ENCODE measurements at places on chromosomes 1 and 21.

DNA sequence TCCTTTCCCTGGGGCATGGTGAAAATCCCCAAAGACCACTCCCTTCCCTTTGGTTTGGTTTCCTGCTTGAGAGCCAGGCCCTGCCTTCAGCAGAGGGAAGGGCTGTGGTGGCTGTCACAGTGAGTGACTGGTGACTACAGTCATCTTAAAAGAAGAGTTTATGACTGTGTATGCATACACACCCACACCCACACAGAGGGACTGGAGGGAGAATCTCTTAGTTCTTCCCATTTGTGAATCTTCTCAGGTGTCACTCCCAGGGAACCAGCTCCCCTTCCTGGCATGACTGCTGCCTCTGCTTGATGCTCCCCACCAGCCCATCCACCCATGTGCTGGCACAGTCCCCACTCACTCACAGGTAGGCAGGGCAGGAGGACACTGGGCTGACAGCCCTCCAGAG lies 3.9 kb upstream of the KCNA2 start:
- no peak for DNase-seq

DNA sequence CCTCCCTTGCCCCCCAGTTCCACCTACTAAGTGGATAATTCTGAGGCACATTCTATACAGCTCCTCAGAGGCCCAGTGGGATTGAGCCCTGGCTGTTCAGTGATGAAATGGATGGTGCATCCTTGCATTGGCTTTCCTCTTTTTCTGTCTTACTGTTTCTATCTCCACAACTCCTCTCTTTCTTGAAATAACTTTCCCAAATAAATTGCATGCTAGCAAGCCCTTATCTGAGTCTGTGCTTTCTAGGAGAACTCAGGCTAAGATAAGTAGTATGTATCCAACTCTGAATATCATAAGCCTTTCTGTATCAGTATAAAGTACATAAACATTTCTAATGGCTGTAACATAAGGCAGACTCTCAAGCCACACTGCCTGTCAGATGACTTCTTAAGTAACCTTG lies 603.8 kb upstream of the USP24 start:
- no peak for DNase-seq

- DNase-seq = no peak
Measured at GRCh38 chr1:191876631-191877030, 281.6 kb upstream of the RGS18 start.

DNA sequence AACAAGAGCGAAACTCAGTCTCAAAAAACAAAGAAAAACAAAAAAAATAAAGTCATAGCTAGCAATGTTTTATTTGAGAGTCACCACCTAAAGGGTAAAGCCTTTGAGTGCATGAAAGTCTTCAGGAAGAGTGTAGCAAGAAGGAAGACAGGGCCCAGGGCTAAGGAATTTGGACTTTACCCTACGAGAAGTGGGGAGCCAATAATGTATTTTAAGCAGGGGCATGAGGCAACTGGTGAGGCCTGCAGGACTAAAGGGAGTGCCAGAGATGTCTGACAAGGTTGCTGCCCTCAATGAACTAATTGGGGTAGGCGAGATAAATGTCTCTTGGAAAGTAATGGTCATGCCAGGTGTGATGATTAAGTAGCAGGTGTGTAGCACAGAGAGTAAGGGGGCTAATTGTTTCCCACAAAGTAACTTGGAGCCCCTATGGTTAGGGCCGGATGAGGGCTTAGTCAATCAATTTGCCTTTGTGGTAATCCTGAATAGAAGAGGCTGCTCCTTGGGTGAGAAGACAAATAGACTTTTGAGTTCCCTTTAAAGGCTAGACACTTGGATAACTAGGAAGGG lies 31.6 kb upstream of the CACNA1E start:
- DNase-seq = no peak

DNA sequence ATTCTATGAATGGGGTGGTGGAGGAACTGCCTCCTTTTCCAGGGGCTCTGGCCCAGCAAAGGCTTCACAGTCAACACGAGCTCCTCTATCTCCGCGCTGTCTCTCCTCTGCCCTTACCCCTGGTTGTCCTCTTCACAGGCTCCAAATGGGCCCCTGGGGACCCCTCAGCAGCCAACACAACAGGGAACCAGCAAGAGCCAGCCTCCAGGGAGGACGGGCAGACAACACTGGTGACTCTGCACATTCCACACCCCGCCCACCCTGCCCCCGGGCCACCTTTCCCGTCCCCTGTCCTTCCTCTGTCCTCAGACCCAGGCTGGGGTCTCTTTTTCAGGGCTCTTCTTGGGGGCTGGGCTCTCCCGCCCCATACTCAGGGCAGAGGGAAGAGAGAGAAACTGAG lies 17.5 kb upstream of the ETV3 start:
- peak; percentile 57 for DNase-seq

DNA sequence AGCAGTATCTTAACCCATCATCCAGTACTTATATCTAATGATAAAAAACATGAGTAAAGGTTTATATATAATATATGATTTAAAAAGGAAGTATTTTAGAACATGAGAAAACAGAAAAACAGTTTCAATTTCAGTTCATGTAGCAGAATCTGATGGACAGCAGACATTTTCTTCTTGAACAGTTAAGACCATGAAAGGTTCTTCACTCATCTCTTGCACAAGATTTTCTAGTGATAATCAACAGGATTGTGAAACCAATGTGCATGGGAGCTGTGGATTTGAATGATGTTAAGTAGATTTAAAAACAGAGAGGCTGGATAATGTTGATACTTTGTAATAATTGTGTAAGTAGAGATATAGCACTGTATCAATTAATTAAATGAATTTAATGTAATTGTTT lies 1297.6 kb downstream of the BRINP3 start:
- DNase-seq = no peak

DNA sequence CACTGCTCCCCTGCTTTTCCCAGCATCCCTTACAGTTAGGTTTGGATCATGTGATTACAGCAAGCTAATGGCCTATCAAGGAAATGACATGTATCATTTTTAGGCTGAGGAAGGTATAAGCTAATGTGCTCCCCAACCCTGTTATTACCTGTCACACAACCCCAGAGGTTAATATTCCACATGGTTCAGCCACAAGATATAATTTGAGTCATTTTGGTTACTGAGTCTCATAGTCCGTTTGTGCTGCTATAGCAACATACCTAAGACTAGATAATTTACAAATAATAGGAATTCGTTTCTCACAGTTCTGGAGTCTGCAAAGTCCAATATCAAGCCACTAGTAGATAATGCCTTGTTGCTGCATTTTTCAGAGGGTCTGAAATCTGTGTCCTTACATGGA lies 29.1 kb upstream of the SLC16A1 start:
- no peak for DNase-seq

DNA sequence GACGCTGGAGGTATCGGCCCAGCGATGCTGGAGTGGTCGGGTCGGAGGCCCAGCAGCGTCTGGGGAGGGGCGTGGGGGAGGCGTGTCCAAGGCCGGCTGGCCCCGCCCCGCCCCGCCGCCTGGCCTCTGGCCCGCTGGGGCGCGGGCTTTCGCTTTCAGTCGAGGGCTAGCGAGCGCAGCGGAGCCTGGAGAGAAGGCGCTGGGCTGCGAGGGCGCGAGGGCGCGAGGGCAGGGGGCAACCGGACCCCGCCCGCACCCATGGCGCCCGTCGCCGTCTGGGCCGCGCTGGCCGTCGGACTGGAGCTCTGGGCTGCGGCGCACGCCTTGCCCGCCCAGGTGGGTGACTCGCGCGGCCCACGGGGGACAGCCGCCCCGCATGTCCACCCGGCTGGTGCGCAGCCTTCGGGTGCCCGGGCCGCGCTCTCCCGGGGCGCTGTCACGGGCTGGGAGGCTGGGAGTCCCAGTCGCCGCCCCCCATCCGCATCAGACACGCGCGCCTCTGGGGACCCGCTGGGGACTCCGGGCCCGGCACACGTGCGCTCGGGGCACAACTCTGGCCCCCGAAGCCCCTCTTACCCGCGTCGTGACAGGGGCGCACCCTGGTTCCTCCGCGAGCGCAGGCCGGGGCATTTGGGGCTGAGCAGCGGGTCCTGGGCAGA lies at the start of gene TNFRSF1B:
TSS of gene TNFRSF1B (plus strand) at position 158 of the 659 bp plus-strand sequence. CDS start at position 259, 101 bp downstream.
- peak; percentile 52 for DNase-seq

DNA sequence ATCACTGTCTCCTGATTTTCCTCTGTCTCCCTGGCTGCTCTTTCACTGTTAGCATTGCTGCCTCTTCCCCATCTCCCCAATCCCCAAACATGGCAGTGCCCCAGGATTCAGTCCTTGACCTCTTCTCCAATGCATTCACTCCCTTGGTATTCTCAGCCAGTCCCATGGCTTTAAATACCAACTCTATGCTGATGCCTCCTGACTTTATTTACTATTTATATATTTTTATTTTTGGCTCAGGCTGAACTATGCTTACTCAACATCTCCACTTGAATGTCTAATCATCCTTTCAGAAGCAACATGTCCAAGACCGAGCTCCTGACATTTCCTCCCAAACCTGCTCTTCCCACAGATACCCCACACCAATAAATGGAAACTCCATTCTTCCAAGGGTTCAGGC lies 26.3 kb downstream of the NMNAT2 start:
- DNase-seq = no peak

- DNase-seq = no peak
Measured at GRCh38 chr1:172431721-172432192, 11.3 kb downstream of the C1orf105 start.

- no peak for DNase-seq
Measured at GRCh38 chr1:28675924-28676257, 7.3 kb downstream of the GMEB1 start.

DNA sequence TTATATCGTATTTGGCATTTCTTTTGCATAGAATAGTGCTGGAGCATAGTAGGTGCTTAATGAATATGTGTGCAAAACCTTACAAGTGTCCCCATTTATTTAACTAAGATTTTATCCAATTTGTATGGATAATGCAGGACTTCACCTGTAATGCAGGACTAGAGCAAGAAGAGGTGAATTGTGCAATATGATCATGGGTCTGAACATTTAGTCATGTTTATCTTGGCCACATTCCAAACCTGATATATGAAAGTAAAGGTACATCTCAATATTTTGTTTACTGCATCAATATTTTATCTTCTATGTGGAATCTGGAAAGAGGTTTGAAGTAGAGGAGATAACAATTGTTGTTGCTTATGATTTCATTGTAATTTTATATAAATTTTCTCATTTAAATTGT lies 1626.7 kb upstream of the B3GALT2 start:
- no peak for DNase-seq

GRCh38 chr1:87501738-87502137 lies 173.1 kb downstream of the LMO4 start:
- DNase-seq = no peak

DNA sequence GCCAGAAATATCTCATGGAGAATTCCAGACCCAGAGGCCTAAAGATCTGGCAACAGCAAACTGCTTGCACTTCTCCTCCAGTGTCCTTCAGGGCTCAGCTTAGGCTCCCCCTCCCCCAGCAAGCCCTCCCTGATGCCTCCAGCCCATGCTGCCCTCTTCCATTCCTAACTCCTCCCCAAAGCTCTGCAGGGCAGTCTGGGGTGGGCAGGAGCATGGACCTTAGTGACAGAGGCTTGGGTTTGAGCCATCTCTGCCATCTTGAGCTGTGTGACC lies 436.8 kb downstream of the PTPRU start:
- no peak for DNase-seq

DNA sequence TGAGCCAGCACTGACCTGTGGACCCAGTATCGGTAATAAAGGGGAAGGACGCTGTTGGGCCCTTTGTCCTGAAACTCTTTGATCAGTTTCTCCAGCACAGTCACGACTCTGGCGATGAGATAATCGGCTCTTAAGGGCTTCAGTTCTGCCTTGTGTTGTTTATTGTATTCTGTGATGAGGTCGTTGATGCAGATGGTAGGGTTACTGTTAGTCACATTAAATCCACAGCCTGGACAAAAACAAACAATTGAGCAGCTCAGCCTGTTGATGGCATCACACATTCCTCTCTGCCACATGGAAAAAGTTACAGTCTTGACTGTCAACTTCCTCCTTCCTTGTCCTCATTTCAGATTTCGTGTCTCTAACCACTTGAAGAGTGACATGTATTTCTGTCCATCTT lies 57.6 kb downstream of the SIM2 start:
- peak; percentile 70 for DNase-seq

DNA sequence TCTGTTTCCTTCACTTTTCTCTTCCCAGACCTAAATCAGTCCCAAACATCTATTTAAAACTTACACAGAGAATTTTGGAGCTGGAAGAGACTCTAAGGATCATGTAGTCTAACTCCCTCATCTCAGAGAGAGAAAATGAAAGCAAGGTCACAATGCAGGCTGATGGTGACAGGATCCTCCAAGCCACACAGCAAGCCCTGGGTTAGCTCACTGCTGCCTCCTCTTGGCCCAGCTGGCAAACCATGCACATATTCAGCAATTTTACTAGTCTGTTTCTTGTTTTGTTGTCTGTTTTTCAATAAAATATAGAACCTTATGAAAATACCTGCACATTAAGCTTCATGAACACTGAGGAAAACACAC lies 27.7 kb upstream of the LY9 start:
- peak; percentile 57 for DNase-seq

- DNase-seq = no peak
Measured at GRCh38 chr1:197976368-197976767, 59.2 kb downstream of the LHX9 start.

- DNase-seq = no peak
Measured at GRCh38 chr1:228071839-228072657, 10.5 kb upstream of the ARF1 start.

DNA sequence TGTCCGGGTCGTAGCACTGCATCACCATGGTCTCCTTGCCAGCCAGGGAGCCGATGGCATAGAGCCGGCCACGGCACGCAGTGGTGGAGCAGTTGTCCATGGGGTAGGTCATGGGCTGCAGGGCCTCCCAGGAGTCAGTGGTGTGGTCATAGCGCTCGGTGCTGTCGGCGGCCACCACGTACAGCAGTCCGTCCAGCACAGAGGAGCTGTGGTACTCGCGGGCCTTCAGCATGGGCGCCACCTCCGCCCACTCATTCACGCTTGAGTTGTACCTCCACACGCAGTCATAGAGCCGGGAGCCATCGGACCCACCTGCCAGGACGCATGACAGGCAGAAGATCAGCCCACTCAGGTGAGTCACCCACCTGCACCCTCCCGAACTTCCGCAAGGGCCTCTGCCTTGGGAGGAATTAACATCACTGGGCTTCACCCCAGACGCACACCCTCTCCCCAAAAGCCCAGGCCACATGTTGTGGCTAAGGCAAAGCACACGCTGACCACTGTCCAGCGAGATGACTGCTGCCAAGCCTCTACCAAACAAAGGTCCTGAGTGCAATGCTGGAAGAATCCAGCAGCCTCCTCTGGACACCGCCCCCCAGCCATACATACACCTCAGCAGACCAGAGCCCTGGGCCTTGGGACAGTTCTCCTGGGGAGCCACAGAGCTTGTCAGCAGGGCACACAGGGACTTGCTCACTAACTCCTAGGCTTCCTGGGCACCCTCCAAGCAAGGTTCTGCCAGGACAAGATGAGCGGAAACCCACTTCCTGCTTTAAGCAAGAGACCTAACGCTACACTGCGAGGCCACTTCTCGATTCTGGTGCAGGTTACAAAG lies 3.3 kb downstream of the KLHL21 start:
- DNase-seq = no peak
